Stimulated activated CD8-positive, alpha-beta memory T cell treated with anti-CD3 and anti-CD28 coated beads, Interleukin-7, amount 100 ng/mL, for 4 hours (primary cell): ENCODE measurements at places on chromosomes 3 and 15.

- DNase-seq: no peak
Observed at GRCh38 chr3:76700323-76700722, 339.6 kb upstream of the ROBO2 start.

DNA sequence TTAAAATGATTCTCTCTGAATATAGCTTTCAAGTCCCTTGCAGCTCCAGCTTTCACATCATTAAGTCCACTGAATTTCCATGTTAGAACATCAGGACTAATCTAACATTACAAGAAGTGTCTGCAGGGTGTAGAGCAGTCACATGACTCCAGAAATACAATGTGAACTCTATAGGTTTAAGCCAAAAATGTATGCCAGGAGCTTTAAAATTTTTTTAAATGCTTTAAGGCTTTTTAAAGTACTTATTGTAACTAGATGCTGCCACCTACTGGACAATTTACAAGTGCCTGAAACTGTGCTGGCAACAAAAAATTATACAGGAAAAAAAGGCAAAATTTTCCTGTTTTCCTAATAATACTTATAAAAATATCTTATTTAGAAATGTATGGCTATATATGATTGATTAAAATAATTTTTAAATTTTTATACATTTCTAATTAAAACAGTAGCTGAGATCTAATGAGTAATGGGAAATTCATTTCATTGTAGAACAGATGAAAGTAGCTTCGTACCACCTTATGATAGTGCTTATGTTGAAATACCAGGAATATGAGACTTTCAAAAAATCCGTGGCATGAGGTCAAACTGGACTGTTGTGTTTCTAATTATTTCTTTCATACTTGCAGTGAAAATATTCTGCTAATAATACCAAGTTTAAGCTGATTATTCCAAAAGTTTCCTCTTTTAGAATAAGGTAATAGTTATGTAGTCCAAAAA is 25.7 kb downstream of the FSIP1 start:
- no peak for DNase-seq

GRCh38 chr3:182006431-182006830 is 294.7 kb downstream of the SOX2 start:
- no peak for DNase-seq

GRCh38 chr3:120526011-120526870 is 69.9 kb upstream of the NDUFB4 start:
- no peak for DNase-seq

DNA sequence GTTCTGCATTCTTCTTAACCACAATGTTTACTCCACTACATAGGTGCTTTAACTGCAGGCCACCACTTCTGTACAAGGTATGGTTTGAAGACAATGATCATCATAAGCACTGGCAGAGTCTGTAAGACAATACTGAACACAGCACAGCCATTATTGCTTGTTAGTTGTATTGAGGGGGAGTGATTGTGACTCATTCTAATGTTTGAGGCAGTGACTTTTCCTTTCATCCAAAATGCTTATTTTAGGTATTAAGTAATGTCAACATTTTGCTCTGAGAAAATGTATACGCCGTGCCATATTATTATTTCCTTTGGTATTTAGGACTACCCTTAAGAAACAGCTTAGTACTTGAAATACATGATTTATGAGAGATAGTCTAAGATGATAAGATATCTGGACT is 618.2 kb upstream of the ZNF717 start:
- DNase-seq: no peak

DNA sequence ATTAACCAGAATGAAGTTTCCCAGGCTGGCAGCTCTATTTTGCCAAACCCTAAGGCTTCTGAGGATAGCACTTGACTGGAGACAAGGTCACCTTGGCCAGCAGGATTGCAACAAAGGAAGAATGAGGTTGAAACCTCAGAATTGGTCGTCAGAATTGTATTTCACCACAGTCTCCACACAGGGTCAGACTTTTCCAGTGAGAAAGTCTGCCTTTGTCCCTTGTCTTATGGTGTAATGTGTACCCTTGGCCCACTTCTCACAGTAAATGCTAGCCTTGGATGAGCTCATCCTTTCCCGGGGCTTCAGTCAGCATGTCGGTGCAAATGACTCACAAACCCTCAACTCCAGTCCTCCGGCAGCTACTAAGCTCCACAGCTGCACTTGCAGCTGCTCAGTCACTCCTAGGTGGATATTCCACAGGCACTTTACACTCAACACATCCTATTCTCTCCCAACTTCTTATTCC is 19.7 kb downstream of the SSR3 start:
- DNase-seq: no peak

GRCh38 chr3:149455989-149456388 is 18.5 kb upstream of the TM4SF4 start:
- no peak for DNase-seq

- no peak for DNase-seq
Observed at GRCh38 chr3:113626503-113627371, 69.7 kb downstream of the USF3 start.

- no peak for DNase-seq
Observed at GRCh38 chr3:65436580-65436979, 602.1 kb downstream of the MAGI1 start.

- DNase-seq: no peak
Observed at GRCh38 chr3:12797124-12797891, 828 bp downstream of the CAND2 start.
